ENCODE measurements at places on chromosomes 2 and 18. TPM values are rescaled to one million over a fixed set of nuclear protein-coding genes. Genes with fewer than 3 reads are reported as not detected.

The CRYGD gene
- not detected for total RNA-seq

The GIGYF2 gene
- 127 TPM for total RNA-seq

The SCYGR4 gene
- total RNA-seq: not detected

- no peak for DNase-seq
These were observed 52.5 kb upstream of the MEX3C start for GRCh38 chr18:51250006-51250405.

DNA sequence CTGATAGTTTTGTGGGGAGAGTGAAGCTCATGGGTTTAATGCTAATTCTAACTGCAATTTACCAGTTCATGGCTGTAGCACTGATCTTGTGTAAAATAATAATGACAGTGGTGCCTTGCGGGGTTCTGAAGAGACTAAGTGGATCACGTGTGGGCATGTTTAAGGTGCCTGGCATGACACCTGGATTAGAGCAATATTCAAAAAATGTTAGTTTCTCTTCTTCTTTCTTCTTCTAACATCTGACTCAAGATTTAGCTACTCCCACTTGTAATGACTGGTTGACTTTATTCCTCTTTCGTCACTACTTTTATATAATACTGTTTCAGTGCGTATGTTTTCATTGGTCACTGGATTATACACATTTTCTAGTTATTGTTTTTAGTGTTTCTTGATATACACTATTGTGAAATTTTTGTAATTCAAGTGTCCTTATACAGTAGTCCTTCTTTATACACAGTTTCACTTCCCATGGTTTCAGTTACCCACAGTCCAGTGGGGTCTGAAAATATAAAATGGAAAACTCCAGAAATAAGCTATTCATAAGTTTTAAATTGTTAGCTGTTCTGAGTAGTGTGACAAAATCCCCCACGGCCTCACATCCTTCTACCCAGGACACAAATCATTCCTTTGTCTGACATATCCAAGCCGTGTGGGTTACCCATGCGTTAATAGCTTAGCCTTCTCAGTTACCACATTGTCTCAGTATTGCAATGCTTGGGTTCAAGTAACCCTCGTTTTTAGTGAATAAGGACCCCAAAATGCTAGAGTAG lies 662.2 kb upstream of the CNTNAP5 start:
- DNase-seq: no peak

DNA sequence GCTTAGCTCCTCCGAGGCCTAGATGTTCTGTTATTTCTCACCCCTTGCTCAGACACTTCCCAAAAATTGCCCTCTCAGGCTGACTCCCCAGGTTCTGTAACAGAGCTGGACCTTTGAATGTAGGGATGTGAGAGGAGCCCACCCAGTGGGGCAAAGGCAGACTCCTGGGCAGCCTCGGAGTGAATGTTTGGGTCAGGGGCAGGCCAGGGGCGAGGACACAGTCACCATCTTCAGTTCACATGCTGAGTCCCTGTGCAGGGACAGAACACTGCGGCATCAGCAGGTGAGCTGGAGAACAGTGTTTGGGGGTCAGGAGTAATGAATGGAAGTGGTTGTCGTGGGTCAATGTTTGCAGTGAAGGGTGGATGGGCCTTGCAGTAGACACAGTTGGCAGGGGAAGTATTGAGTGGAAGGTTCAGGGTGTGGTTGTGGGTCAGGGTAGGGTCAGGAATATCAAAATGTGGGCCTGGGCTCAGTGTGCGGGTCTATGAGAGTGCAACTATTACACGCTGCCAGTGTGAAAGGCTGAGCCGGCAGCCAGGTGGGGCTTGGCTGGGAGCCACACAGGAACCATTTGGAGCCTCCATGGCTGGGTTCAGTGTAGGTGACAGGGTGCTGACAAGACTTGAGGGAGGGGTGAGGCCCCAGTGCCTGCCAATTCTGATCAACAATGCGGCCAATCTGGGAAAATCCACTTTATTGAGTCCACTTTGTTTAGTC lies 4.4 kb downstream of the IHH start:
- DNase-seq: no peak

DNA sequence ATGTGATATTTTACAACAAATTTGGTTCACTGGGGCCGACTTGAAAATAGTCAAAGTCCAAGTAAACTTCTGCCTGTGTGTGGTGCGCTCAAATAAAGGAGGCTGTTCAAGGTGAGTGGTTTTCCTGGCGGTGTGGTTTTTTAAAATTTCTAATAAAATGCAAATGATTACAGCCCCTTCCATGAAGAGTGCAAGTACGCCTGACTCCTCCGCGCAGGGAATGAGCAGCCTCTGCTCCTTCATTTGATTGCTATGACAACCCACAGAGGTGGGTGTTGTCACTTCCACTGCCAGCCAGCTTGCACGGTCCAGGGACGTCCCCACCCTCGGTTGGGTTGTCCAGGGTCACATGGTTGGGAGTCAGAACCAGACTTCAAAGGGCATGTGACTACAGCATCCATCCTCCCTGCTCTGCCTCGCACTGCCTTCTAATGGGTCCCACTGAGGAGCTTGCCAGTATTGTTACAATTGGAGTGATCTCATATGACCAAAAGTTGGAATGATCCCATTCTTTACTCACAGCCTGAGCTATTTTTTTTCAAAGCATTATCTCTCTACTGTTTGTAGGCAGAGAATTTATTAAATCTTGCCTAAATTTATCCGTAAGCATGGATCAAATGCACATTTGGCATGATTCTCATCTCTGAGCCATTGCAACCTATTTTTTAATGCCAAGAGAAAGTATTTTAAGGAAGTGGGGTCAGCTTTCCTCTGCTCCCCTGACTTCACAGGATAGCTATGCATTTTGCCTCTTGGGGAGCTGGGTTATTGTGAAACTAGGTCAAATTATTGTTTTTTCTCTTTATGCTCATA lies 121.3 kb downstream of the AGAP1 start:
- DNase-seq: no peak

GRCh38 chr2:236712961-236713673 lies 143.5 kb downstream of the ACKR3 start:
- DNase-seq: no peak

GRCh38 chr2:217801711-217802110 lies 201.1 kb downstream of the TNS1 start:
- DNase-seq: no peak

GRCh38 chr2:33146102-33146501 lies 199.3 kb downstream of the LTBP1 start:
- DNase-seq: no peak

DNA sequence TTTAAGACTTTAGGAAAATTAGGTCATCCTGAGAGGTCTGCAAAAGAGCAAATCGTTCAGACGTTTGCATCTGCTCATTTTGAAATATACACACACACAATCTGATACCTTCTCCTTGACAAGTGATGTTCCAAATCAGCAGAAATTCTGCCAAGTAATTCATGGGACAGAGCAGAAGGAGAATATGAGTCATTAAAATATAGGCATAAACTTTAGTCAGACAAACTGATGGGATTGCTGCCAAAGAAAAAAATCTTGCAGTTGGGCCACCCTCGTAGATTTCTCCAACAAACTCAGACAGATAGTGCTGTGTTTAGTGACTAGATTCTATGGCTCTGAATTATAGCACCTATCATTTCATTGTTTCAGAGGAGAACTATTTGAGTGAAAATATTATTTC lies 336.3 kb downstream of the NYAP2 start:
- DNase-seq: no peak

DNA sequence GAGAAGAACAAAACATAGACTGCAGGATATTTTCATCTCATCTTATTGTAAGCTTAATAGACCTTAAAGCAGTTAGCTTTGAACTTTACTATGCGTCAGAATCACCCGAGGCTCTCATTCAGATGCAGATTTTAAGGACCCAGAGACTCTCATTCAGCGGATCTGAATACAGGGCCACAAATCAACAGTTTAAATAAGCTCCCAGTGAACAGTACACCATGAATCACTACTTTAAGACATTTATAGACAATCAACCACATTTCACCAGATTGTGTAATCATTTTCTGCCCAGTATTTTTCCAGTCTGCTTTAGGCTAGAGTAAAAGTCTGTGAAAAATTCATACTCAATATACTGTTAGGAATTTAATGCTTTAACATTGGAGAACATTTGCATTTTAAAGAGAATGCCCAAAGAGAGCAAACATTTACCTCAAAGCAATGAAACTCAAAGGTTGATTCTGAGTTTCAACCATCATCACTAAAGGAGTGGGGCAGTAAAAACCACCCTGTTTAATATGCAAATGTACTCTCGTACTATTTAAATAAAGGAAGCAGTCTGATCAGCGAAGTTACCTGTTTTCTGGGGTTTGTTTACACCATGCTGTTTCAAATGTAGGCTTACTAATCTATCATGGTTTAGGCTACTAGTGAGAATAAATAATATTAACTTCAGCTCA lies 11.0 kb upstream of the ALPK2 start:
- DNase-seq: no peak

GRCh38 chr2:1586923-1587840 lies 157.1 kb downstream of the PXDN start:
- DNase-seq: no peak

DNA sequence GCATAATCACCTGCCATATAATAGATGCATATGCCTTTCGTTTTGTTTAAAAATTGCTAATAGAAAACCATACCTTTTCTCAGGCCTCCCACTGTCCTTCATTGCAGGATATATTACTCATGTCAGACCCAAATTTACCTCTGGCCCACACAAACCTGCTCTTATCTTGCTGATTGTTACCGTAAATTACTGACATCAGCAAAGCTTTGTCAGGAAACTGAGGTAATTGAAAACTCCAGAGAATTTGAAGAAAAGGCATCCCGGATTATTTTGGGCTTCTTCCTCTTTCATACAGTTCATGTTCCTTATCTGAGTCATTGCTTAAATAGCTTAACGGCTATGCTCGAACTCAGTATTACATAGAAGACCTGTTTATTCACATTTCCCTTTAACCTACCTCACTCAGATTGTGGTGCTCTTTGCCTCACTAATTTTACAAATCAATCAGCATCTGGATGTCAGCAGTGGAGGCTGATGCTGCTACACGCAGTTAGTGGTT lies 145.7 kb downstream of the ZEB2 start:
- no peak for DNase-seq

- DNase-seq: no peak
These were observed 12.5 kb upstream of the HOXD1 start for GRCh38 chr2:176175709-176176607.

DNA sequence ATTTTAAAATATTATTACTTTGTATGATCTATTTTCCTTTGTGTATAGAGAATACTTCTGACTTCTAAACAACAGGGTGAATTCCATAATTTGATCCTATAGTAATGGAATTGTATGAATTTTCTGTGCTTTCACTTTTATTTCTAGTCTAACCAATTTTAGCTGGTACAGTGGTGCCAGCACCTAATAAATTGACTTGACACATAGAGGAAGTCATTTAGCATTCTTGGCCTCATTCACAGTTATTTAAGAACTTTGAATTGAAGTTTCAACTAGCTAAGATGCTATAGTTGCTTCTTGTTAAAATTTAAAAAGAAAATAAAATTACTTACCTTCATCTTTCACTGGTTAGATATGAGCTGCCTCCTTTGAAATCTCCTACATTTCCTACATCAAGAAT lies 220.4 kb downstream of the CPS1 start:
- no peak for DNase-seq

DNA sequence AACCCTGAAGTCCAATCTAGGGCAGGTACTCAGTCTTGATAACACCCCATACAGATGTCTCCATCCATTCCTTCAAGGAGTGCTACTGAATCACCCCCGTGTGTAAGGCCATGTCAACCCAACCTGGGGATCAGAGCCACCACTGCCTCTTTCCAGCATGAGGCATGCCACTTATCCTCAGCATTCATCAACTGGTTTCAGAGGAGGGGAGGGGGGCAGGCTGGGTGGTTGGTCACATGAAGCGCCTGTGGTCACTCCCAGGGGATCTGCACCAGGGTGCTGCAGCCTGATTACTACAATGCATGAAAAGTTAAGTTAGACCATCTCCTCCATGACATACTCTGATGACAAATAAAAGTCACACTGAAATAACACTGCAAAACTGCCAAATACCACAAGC lies 65.0 kb downstream of the UXS1 start:
- no peak for DNase-seq
